Activated T-helper 2 cell treated with anti-CD3 and anti-CD28 coated beads, Interferon-gamma antibody, Interleukin-2, Interleukin-4, amounts not matched to agents 10 μg/mL and 5 μg/mL and 100 μg/mL, durations not matched to agents 14 hours and 24 hours and 36 hours (primary cell): ENCODE measurements at places on chromosomes 6 and 20. TPM values are rescaled to one million over a fixed set of nuclear protein-coding genes. Genes with fewer than 3 reads are reported as not detected.
A peak's percentile ranks its signal among the peaks of the same experiment; 100 is the strongest.

- H3K4me1 ChIP-seq = no peaks in the 10 kb centered on the region
- H3K36me3 ChIP-seq = no peaks in the 10 kb centered on the region
- no peak overlapping the region for H3K27ac ChIP-seq
- H3K27me3 ChIP-seq = no peaks in the 10 kb centered on the region
These were observed 34.1 kb downstream of the TNFRSF21 start for GRCh38 chr6:47275640-47276039.

DNA sequence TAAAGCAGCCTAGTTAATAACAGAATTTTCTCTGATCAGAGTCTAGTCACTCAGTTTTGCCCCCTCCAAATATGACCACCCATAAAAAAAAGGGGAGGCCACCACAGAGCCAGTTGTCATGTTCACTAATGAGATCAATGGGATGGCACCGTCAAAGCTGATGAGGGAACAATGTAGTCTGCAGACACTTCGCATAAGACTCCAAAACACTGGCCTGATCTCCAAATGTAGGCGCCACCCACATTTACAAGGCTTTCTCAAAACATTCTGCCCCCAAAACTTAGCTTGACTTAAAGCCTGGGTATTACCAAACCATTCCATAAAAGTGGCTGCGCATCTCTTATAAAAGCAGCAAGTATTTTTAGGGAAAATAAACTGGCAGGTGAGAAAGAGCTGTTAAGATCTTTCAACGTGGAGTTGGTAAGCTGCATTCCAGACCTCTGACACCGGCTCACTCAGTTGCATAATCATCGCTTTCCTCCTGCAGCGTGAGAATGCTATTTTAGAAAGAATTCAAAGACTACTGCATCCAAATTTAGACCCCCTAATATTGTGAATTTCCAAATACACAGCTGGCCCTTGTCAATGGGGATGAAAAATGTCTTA lies 59.3 kb downstream of the TBC1D7 start:
- no peak overlapping the region for H3K4me3 ChIP-seq
- peaks cover 12% of the 10 kb centered on the region for H3K27me3 ChIP-seq
- peaks cover 26% of the 10 kb centered on the region for H3K4me1 ChIP-seq
- no peak for DNase-seq

GRCh38 chr20:41175201-41175651 lies 37.9 kb downstream of the PLCG1 start:
- H3K27ac ChIP-seq = no peak overlapping the region
- no peak overlapping the region for H3K4me3 ChIP-seq
- no peaks in the 10 kb centered on the region for H3K27me3 ChIP-seq

GRCh38 chr6:89637960-89638319 lies 607 bp downstream of the LYRM2 start:
- peak overlapping the region; percentile 84 for H3K4me3 ChIP-seq
- peaks cover 16% of the 10 kb centered on the region for H3K4me1 ChIP-seq
- no peak for DNase-seq
- peaks cover 52% of the 10 kb centered on the region for H3K36me3 ChIP-seq
- H3K27me3 ChIP-seq = no peaks in the 10 kb centered on the region
- peak overlapping the region; percentile 94 for H3K27ac ChIP-seq

GRCh38 chr6:107539409-107539808 lies 49.5 kb downstream of the SOBP start:
- H3K27ac ChIP-seq = no peak overlapping the region
- DNase-seq = no peak
- no peaks in the 10 kb centered on the region for H3K36me3 ChIP-seq
- peaks cover 2% of the 10 kb centered on the region for H3K4me1 ChIP-seq
- H3K27me3 ChIP-seq = peaks cover 44% of the 10 kb centered on the region
- no peak overlapping the region for H3K4me3 ChIP-seq

The SLC17A9 gene
- 20.2 and 21.4 TPM in 2 replicates for total RNA-seq
